ENCODE measurements at places on chromosomes 1 and 21.

DNA sequence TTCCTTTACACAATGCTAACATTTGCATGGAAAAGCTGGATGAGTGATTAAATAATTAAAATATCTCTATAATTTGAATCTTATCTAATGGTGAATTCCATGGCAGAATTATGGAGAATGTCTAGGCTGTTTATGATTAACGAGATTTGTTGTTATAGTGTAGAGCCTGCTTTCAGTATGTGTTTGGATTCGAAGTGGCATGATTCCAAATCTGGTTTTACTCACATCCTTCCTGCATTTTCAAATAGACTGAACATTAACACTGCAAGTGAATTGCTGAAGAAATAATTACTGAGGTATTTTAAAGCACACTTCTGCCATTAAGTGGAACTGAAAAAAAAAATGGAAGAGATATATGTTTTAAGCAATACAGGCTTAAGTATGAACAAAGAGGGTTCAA, 5.1 kb upstream of the NEK7 start:
- no peak for DNase-seq
- H3K27ac ChIP-seq, result no peak overlapping the region
- no peaks in the 10 kb centered on the region for H3K4me1 ChIP-seq
- H3K27me3 ChIP-seq, result no peaks in the 10 kb centered on the region
- no peaks in the 10 kb centered on the region for H3K36me3 ChIP-seq

DNA sequence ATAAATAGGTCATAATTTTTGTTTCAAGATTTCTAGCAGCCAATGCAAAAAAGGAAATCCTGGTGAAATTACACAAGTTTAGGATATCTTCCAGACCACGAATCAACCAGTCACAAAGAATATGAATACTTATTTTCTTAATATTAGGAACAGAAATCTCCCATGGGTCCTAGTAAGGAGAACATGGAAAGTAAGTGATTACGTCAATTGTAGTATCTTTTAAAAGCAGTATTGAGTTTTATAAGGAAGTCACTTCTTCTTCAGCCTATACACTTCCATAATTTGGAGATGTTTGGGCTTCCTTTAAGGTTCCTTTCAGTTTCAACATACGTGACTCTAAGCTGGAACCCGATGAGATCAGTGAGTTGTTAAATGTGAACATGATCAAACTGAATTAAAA, 534.5 kb downstream of the USP25 start:
- no peaks in the 10 kb centered on the region for H3K4me1 ChIP-seq
- H3K27ac ChIP-seq, result no peak overlapping the region
- H3K4me3 ChIP-seq, result no peak overlapping the region
- no peaks in the 10 kb centered on the region for H3K36me3 ChIP-seq
- no peaks in the 10 kb centered on the region for H3K27me3 ChIP-seq

GRCh38 chr1:24507405-24507804, 4.8 kb downstream of the RCAN3 start:
- no peaks in the 10 kb centered on the region for H3K36me3 ChIP-seq
- H3K27me3 ChIP-seq, result no peaks in the 10 kb centered on the region
- peaks cover 25% of the 10 kb centered on the region for H3K4me1 ChIP-seq
- DNase-seq, result no peak

DNA sequence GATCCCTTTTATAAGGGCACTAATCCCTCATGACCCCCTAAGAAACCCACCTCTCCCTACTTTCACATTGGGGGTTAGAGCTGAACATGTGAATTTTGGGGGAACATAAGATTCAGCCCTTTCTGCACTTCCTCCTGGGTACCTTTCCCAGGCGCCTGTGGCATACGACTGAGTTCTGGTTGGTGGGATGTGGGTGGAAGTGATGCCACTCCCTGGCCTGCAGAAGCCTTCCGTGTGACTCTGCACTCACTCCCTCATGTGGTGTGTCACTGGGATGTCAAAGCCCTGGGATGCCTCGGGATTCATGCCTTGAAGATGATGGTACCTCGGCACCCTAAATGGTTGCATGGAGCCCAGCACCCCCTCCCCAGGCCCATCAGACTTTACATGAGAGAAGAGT, 28.3 kb upstream of the VASH2 start:
- H3K36me3 ChIP-seq, result no peaks in the 10 kb centered on the region
- no peaks in the 10 kb centered on the region for H3K4me1 ChIP-seq
- H3K27ac ChIP-seq, result no peak overlapping the region
- peaks cover under 1% of the 10 kb centered on the region for H3K27me3 ChIP-seq
- DNase-seq, result no peak
- no peak overlapping the region for H3K4me3 ChIP-seq

- H3K36me3 ChIP-seq, result no peaks in the 10 kb centered on the region
- no peak overlapping the region for H3K27ac ChIP-seq
- no peak overlapping the region for H3K4me3 ChIP-seq
- DNase-seq, result no peak
These were observed 47.3 kb downstream of the DISP3 start for GRCh38 chr1:11526071-11526895.

DNA sequence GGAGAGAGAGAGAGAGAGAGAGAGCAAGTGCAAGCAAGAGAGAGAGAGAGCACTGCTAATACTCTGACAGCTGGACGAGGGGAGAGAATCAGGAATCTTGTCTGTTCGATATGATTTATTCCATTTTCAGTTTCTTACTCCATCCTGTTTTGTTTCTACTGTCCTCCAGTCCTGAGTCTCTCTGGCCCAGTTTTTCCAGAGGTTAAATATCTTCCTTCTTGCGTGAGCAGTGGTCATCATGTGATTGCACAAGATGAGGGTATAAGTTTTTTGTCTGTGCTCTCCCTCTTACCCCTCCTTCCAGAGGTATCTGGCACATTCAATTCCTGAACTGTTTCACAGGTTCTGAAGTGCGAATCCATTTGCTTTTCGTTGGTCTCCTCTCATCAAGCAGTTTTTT, 16.8 kb downstream of the UBE2U start:
- H3K36me3 ChIP-seq, result no peaks in the 10 kb centered on the region
- H3K4me1 ChIP-seq, result no peaks in the 10 kb centered on the region
- no peak for DNase-seq
- no peaks in the 10 kb centered on the region for H3K27me3 ChIP-seq

- peak within 1 kb of the TSS; percentile 56 for H3K4me3 ChIP-seq
- H3K27me3 ChIP-seq, result no peaks in the 10 kb centered on the region
- no peak within 1 kb of the TSS for H3K27ac ChIP-seq
- peak; percentile 37 for DNase-seq
- H3K4me1 ChIP-seq, result peaks cover 54% of the 10 kb centered on the region
These were observed at the start of gene FAM3B for GRCh38 chr21:41316200-41317062. FAM3B (plus strand) TSS chr21:41316801; CDS start chr21:41316880, 79 bp downstream.
